ENCODE measurements at places on chromosomes 2 and 18. TPM values are rescaled to one million over a fixed set of nuclear protein-coding genes. Genes with fewer than 3 reads are reported as not detected.
A peak's percentile ranks its signal among the peaks of the same experiment; 100 is the strongest.

Gene OR6B2
- not detected for total RNA-seq

Gene TRPM8
- not detected for total RNA-seq

Gene CCDC121
- total RNA-seq = 4.7 TPM

Gene POTEC
- total RNA-seq = not detected

Gene AAMP
- 118 TPM for total RNA-seq

Gene DHRS9
- not detected for total RNA-seq

Gene ATP6V1B1
- 2.6 TPM for total RNA-seq

Gene CPLX4
- not detected for total RNA-seq

DNA sequence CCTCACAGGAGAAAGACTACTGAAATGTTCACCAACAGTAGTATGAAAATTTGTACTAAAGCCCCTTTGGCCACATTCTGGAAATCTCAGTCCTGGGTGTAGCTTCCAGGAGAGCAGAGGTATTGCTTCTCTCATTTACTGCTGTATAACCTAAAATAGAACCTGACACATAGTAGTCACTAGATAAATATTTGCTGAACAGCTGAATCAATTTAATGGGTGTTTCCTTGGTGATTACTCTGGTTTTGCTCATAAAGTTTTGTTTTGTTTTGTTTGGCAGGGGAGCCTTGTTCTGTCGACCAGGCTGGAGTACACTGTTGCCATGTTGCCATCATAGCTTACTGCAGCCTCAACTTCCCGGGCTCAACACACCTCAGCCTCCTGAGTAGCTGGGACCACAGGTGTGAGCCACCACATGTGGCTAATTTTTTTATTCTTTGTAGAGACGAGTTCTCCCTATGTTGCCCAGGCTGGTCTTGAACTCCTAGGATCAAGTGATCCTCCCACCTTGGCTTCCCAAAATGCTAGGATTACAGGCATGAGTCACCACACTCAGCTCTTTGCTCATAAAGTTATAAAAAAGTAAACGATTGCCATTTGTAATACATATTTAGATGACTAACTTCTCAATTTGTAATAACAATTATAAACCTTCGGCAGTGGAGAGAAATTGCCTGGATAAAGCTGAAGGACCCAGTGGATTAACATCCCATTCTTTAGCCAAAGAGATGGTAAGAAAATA, 11.5 kb upstream of the PARD3B start:
- no peak overlapping the region for H3K4me3 ChIP-seq
- H3K27me3 ChIP-seq = no peaks in the 10 kb centered on the region
- H3K36me3 ChIP-seq = no peaks in the 10 kb centered on the region
- no peak overlapping the region for H3K27ac ChIP-seq
- peaks cover 23% of the 10 kb centered on the region for H3K4me1 ChIP-seq

- H3K4me3 ChIP-seq = no peak overlapping the region
- H3K27me3 ChIP-seq = no peaks in the 10 kb centered on the region
- peak; percentile 83 for DNase-seq
- peaks cover 56% of the 10 kb centered on the region for H3K4me1 ChIP-seq
- H3K36me3 ChIP-seq = no peaks in the 10 kb centered on the region
Measured at GRCh38 chr2:149422337-149422990, 92.1 kb downstream of the LYPD6 start.

DNA sequence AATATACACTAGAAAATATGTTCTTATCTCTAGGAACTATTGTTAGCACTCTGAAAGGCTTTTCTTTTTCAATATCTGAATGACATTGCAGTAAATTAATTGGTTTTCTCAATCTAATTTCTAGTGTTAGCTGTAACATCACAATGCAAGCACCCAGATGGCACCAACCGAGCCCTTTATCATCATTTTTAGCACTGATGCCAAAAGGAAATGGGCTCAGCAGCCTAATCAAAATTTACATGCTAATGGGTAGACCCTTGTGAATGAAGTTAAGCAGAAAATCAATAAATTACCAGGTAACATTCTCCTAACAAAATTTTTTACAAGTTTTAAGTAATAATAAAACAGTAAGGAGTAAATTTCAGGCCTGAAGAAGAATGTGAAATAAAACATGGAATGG, 53.5 kb upstream of the PGAP1 start:
- no peaks in the 10 kb centered on the region for H3K4me1 ChIP-seq
- no peak for DNase-seq
- no peak overlapping the region for H3K27ac ChIP-seq

DNA sequence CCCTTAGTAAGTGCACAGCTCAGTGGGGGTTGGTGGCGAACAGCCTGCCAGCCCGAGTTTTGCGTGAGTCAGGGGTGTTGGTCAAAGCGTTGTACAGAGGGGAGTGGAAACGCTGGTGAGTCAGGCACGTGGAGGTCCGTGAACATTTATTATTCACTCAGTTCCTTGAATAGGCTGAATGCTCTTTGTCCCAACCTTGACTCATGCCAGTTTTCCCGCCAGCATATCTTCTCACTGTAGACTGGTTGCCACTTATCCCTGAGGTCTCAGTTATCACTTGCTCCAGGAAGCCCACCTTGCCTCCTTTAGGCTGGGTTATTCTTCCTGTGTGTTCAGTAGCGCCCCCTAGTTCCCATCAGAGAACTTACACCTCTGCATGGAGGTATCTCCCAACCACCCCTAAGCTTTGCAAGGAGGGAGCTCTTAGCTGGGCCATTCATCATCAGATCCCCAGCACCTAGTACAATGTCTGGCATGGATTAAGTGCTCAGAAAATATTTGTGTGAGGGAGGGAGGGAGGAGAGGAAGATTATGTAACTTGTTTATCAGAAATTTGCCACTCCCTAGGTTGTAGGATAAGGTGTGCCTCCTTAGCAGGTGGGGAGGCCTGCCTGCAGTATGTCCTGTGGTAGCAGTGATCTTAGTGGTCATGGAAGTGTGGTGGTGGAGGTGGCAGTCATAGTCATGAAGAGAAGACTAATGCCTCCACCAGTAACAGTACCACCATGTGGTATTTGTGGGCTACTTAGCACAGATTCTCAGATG, 72.1 kb downstream of the CABLES1 start:
- H3K4me1 ChIP-seq = no peaks in the 10 kb centered on the region
- no peaks in the 10 kb centered on the region for H3K27me3 ChIP-seq
- peaks cover 10% of the 10 kb centered on the region for H3K36me3 ChIP-seq
- no peak overlapping the region for H3K4me3 ChIP-seq

- no peaks in the 10 kb centered on the region for H3K36me3 ChIP-seq
- no peak overlapping the region for H3K4me3 ChIP-seq
Measured at GRCh38 chr2:177478029-177478428, 85.5 kb downstream of the AGPS start.

DNA sequence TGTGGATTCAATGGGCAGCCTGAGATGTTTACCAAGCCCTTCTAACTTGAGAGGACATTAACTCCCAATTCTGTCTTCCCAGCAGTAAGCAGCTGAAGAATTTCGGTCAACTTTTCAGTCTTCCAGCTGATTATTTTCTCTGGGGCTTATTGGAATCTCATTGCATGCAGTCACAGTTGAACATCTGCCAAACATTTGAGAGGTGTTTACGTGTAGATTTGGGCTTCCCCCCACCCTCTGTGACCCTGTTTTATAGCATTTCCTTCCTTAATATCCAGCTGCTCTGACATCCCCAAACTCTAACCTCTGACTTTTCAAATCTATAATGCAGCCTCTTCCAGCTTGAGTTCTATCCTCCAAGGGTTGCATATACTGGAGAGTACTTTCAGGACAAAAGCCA, 16.5 kb upstream of the VIT start:
- no peak overlapping the region for H3K27ac ChIP-seq
- H3K4me3 ChIP-seq = no peak overlapping the region
- H3K36me3 ChIP-seq = no peaks in the 10 kb centered on the region
- H3K4me1 ChIP-seq = no peaks in the 10 kb centered on the region
- no peaks in the 10 kb centered on the region for H3K27me3 ChIP-seq

- H3K4me1 ChIP-seq = peaks cover 45% of the 10 kb centered on the region
- peak; percentile 57 for DNase-seq
- no peaks in the 10 kb centered on the region for H3K27me3 ChIP-seq
- peak overlapping the region; percentile 37 for H3K27ac ChIP-seq
- H3K4me3 ChIP-seq = no peak overlapping the region
Measured at GRCh38 chr2:101827246-101827645, 129.7 kb downstream of the MAP4K4 start.

DNA sequence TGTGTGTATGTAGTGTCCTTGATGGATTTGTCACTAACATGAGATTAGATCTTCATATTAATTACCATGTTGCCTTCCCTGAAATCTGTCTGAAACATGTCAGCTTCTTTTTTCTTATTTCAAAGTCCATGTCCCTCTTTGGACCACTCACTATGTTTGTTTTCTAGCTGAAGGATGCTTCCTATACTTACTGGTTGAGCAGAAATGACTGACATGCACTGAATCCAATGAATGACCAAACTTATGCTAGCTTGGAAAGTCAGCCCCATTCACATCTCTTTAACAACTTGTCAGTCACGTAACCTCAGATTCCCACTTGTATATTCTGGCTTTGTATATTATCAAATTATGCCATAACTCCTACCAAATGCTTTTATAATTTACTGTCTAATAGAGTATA, 69.9 kb upstream of the STK39 start:
- H3K36me3 ChIP-seq = no peaks in the 10 kb centered on the region
- no peak overlapping the region for H3K27ac ChIP-seq
- H3K4me3 ChIP-seq = no peak overlapping the region

All from Caco-2 (cell line).